Lung microvascular endothelial cell (primary cell): ENCODE measurements at places on chromosomes 13 and 19.

- DNase-seq: peak; percentile 18
These were observed 7.3 kb upstream of the RANBP3 start for GRCh38 chr19:5985098-5985783.

GRCh38 chr19:42427313-42427712, at the start of gene LIPE:
LIPE (minus strand) TSS chr19:42427388; CDS start chr19:42427149, 239 bp downstream.
- DNase-seq: no peak

DNA sequence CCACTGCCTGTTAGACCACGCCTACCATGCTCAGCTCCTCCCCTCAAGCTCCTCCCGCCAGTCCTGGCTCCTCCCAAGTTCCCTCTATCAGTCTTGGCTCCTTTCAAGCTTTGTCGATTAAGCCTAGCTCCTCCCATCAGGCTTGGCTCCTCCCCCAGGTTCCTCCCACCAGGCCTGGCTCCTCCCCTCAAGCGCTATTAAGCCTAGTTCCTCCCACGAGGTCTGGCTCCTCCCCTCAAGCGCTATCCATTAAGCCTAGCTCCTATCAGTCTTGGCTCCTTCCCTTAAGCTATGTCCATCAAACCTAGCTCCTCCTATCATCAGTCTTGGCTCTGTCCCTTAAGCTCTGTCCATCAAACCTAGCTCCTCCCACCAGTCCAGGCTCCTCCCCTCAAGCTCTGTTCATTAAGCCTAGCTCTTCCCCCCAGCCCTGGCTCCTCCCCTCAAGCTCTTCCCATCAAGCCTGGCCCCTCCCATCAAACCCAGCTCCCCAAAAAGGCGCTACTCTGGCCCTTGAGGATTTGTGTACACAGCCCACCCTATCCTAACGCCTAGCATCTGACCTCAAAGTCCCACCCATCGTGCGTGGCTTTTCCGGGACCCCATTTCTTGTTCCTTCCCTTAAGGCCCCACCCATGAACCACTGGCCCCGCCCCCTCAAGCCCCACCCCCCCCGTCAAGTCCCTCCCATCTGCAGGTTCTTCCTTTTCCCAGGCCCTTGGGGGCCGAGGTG, 10.0 kb downstream of the CAMSAP3 start:
- peak; percentile 22 for DNase-seq

DNA sequence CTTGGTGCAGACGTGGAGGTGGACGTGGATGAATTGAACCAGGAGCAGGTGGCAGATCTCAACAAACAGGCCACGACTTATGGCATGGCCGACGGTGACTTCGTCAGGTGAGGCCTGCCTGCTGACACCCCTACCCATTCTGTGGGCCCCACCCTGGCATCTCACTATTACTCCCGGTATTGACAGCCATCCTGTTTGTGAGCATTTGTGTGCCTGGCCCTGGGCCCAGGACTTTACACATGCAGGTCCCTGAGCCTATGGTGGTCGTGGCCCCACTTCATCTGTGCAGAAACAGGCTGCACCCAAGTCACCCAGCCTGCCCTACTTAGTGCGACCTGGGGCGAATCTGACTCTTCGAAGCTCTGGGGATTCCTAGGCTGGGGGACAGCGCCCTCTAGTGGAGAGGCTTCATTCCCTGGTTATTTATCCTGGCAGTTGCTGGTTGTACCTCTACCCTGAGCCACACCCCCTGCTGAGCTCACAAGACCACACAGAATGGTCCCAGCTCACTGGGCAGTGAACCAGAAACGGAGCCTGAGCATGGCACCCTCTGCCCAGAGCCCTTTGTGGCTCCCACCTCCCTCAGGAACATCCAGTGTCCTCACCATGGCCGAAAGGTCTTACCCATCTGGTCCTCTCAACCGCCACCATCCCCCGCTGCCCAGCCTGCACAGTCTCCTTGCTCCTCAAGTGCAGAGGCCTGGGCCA, 16.9 kb downstream of the ZNF296 start:
- peak; percentile 79 for DNase-seq

DNA sequence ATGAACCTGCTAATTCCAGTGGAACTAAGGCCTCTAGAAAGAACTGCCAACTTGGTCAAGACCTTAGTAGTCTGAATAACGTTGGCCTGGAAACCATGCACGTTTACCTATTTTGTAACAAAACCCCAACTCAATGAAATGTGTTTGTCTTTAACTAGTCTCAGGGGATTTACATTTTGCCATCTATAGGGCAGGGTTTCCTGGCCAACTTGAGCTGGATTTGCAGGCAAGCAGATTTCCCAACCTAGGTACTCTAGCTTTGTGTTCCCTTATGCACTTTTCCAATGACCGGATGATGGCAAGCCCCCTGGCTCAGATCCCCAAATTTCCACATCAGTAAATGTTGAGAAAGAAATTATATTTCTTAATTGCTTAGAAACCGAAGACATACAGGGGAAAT, 114.5 kb downstream of the IRS2 start:
- no peak for DNase-seq

GRCh38 chr13:102708211-102708610, 13.4 kb upstream of the METTL21C start:
- no peak for DNase-seq

DNA sequence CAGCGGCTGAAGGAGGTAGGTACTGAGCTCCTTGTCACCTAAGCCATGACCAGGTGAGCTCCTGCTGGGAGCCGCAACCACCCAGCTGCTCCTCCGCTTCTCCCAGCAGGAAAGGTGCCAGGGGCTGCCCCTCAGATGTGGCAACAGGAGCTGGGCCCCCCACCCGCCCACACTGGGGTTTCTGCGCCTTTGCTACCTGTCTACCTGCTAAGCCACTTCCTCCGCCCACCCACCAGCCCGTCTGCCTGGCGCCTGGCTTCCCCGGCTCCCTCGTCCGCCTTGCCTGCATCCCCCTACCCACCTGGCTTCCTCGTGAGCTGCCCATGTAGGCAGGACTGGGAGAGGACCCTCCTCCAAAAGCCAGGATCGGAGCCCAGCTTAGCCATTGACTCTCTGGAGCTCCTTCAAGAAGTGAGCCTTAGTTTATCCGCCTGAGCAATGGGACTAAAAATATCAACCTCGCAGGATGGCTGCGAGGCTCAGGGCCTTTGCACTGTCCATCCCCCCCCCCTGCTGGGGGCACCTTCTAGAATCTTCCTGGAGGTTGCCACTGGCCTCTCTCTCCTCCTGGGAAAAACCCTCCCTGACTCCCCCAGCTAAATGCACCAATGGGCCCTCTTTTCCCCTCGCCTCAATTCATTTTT, 55.8 kb upstream of the KLF2 start:
- DNase-seq: no peak

DNA sequence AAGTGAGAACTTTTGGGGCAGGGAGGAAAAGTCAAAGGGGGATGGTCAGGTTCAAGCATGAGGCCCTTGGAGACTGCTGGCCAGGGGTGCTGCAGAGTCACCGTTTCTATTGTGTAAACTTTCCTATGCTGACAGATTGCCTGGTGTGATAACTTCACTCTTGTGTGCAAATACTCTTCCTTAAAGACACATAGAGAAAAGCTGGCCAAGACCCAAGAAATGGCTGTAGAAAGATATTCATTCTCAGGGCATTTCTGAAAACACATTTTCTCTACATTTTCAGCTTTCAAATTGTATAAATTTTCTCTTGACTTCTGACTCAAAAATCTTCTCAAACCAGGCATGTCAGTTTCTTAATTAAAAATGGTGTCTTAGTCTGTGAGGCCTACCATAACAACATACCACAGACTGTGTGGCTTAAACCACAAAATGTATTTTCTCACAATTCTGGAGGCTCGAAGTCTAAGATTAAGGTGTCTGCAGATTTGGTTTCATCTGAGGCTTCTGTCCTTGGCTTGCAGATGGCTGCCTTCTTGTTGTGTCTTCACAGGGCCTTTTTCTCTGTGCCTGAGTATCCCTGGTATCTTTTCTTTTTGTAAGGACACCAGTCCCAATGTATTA, 304.5 kb downstream of the KCNRG start:
- no peak for DNase-seq

- peak; percentile 23 for DNase-seq
These were observed 7.6 kb downstream of the F2RL3 start for GRCh38 chr19:16896146-16897028.

DNA sequence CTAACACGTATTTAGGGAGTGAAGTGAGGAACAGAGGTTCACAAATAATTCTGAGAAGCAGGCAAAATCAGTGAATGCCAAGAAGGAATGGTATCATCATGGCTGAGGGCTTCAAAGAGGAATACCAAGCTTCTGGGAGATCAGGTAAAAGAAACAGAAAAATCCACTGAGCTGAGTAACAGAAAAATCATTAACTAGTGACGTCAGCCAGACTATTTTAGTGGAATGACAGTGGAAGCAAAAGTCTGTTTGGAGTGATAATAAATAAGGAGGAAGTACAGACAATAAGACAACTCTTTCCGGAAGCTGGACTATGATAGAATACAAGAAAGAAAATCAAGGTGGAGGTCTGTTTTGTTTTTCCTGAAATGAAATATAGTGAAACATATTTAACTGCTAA, 83.5 kb downstream of the SACS start:
- DNase-seq: no peak

GRCh38 chr19:55605637-55606470, at the start of gene ZNF865:
ZNF865 (plus strand) TSS chr19:55605647; CDS start chr19:55613619, 7,972 bp downstream.
- DNase-seq: peak; percentile 89

- DNase-seq: no peak
These were observed 37.3 kb downstream of the PEPD start for GRCh38 chr19:33484226-33484774.

- DNase-seq: no peak
These were observed 1389.0 kb downstream of the PCDH9 start for GRCh38 chr13:65841156-65841555.

GRCh38 chr19:40692212-40692551, 1.7 kb upstream of the NUMBL start:
- DNase-seq: no peak

DNA sequence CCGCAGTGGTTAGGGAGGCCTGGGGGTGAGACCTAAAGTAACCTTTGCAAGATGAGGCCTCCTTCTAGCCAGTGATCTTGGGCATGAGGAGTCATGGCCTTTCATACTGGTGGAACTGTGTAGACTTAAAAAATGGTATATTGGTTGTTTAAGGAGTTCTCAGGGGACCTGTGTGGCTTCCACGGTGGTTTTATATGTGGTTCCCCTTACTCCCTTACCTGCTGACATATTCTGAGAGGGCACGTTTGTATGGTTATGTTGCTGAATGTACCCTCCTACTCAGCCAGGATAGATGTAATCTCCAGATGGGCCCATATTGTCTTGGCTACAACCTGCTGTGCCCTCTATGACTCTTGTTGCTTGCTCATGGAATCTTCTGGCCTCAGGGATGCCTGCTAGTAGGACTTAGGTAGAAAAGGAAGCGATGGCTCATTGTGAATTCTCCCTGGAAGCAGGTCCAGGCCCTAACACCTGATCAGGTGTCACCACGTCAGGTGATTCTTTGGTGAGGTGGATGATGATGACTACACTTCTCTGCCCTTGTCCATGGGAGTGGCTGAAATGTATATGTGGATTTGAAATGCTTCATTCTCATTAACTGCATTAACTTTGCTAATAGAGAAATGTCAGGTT, 1.8 kb downstream of the ZNF460 start:
- DNase-seq: no peak

DNA sequence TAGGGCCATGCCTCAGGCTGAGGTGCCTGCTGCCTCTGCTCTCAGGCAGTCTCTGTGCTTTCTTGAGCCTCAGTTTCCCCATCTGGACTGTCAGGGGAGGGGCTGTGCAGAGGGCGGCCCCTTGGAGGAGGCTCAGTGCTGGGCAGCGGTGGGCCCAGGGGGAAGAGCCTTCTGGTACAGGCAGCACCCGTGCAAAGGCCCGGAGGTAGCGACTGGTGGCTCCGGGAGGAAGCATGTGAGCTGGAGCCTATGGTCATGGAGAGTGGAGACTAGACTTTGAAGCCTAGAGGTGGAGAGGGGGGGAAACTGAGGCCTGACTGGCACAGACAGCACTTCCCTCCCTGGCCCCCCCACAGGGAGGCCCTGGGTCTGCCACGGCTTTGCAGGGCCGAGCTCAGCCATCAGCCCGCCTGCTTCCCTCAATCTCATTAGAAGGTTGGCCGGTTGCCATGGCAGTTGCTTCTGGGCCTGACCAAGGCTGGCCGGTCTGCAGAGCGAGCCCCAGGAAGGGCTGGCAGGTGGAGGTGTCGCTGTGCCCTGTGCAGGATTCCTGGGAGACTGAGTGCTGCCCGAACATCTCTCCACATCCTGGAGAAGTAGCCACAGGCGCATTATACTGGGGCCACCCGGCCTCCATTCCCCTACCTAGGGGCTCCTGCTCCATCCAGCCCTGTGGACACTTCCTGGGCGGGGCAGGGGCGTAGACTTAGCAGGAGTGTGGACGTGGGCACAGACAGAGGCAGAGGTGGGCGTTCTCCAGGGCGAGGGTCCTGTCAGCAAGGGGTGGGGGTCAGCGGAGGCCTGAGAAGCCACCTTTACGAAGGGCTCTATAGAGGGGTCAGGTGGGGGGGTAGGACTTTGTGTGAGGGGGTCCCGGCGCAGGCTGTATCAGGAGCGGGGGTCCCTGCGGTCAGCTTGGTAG, 53.2 kb downstream of the CRTC1 start:
- no peak for DNase-seq

GRCh38 chr19:55646889-55647731, 902 bp upstream of the CCDC106 start:
- DNase-seq: no peak

- DNase-seq: no peak
These were observed 115.8 kb downstream of the ZNF675 start for GRCh38 chr19:23571175-23571574.

GRCh38 chr13:93774506-93774905, 547.9 kb downstream of the GPC6 start:
- DNase-seq: no peak
